ENCODE measurements at places on chromosomes 16 and 17. TPM values are rescaled to one million over a fixed set of nuclear protein-coding genes. Genes with fewer than 3 reads are reported as not detected.

Gene PSMB10
- total RNA-seq = 40.8 TPM

Gene SPATA32
- total RNA-seq = not detected

Gene TMEM235
- total RNA-seq = not detected

- no peak overlapping the region for H3K27ac ChIP-seq
- H3K4me1 ChIP-seq = no peaks in the 10 kb centered on the region
- DNase-seq = no peak
- no peak overlapping the region for H3K4me3 ChIP-seq
- no peaks in the 10 kb centered on the region for H3K27me3 ChIP-seq
- H3K36me3 ChIP-seq = no peaks in the 10 kb centered on the region
Observed at GRCh38 chr17:73524941-73525679, 119.1 kb downstream of the SDK2 start.

DNA sequence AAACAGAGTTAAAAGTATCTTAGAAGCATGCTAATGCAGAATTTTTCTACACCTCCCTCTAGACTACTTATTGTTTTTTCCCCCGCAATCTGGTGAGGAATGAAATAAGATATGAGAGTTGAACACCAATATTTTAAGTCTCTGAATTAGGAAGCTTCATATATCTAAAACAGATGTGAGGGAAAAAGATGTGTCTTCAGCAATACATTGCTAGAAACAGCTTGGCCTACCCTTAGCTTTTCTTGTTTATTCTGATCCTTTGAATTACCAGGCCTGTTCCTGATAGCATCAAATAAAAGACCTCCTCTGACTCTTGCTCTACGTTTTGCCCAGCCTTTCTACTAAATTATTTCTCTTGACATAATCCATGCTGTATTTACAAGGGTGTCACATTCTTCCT, 221.8 kb downstream of the CDH11 start:
- no peaks in the 10 kb centered on the region for H3K4me1 ChIP-seq
- no peaks in the 10 kb centered on the region for H3K27me3 ChIP-seq
- no peaks in the 10 kb centered on the region for H3K36me3 ChIP-seq
- no peak for DNase-seq
- H3K27ac ChIP-seq = no peak overlapping the region

- H3K4me1 ChIP-seq = peaks cover 6% of the 10 kb centered on the region
- DNase-seq = no peak
- H3K27ac ChIP-seq = no peak overlapping the region
- no peak overlapping the region for H3K4me3 ChIP-seq
Observed at GRCh38 chr17:42233156-42233555, 38.9 kb upstream of the GHDC start.

DNA sequence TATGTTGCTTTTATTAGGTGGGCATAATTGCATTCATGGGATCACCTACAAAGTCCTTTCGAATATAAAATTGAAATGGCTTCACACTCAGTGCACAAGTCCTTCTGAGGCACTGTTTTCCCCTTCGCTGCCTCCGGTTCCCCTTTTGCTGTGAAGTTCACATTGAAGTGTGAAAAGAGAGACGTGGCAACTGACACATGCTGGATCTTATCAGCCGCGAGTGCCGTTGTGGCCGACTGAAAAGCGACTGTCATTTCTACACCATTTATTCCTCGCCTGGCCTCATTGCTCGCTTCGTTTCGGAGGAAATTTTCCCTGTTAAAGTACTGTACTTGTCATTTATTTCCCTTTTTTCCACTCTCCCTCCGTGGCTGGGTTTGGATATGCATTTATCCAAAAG, 423.5 kb downstream of the MAF start:
- no peaks in the 10 kb centered on the region for H3K4me1 ChIP-seq
- no peak overlapping the region for H3K4me3 ChIP-seq
- H3K27ac ChIP-seq = no peak overlapping the region
- H3K36me3 ChIP-seq = no peaks in the 10 kb centered on the region
- no peak for DNase-seq
- H3K27me3 ChIP-seq = no peaks in the 10 kb centered on the region

- peak; percentile 20 for DNase-seq
- no peaks in the 10 kb centered on the region for H3K4me1 ChIP-seq
- no peak overlapping the region for H3K27ac ChIP-seq
Observed at GRCh38 chr17:79192503-79193351, 118.1 kb downstream of the ENGASE start.

DNA sequence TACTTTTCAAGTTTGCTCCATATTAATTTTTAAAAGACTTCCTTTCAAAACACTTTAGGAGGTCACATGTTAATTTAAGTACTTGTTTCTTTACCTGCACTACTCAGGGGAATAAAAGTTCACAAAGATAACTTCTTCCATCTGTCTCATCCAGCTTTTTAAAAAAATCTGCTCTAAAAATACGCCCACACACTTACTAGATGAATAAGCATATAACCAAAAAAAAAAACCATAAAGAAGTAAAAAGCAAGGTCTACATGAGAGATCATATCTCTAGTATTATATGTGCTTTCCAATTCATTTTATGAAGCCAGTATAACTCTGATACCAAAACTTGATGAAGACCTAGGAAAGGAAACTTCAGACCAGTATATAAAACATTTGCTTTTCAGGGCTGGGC, 17.2 kb downstream of the SKAP1 start:
- H3K27me3 ChIP-seq = peaks cover 74% of the 10 kb centered on the region
- DNase-seq = no peak
- H3K4me1 ChIP-seq = peaks cover under 1% of the 10 kb centered on the region
- no peak overlapping the region for H3K27ac ChIP-seq
- no peaks in the 10 kb centered on the region for H3K36me3 ChIP-seq
- H3K4me3 ChIP-seq = no peak overlapping the region

DNA sequence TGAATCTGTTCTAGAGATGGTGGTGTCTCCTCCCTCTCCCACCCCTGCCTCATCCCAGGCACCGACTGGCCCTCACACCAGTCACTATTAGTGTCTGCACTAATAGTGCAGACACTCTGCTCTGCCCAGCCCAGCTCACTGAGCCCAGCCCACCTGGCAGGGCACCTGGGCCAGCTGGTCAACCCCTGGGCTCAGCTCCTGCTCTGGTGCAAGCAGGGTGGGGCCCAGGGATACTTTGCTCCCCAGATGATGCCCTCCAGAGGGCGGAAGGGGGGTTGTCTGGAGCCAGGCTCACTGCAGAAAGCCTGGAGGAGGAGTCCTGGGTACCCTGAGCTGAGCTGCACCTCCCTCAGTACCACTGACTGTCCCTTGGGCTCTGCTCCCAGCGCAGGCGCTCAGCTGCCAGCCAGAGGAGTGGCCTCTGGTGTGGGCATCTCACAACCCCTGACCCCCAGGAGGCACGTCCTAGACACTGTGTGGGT, 14.5 kb downstream of the RAB11FIP4 start:
- H3K27ac ChIP-seq = no peak overlapping the region
- no peaks in the 10 kb centered on the region for H3K4me1 ChIP-seq
- no peak for DNase-seq
- no peak overlapping the region for H3K4me3 ChIP-seq
